ENCODE measurements at places on chromosomes 7 and 10. TPM values are rescaled to one million over a fixed set of nuclear protein-coding genes. Genes with fewer than 3 reads are reported as not detected.

GRCh38 chr10:83012866-83013265 lies 1126.4 kb upstream of the GHITM start:
- DNase-seq = no peak

DNA sequence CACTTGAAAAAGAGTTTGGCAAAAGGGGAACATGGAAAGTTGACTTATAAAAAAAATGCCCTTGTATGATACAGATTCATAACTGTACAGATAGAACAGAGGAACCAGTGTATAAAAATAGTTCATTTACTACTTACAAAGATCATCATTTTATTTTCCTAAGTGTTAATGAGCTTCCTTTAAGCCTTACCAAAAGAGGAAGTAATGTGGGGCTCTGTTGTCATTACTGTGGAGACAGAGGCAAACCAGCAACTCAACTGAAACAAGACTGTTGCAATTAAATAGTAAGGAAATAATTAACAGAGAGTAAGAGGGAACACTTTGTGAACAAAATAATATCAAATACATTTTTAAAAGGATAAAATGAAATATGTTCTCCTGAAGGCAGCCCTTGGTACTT lies 526.2 kb upstream of the ADARB2 start:
- DNase-seq = no peak

GRCh38 chr10:131871673-131872005 lies 29.2 kb upstream of the PPP2R2D start:
- DNase-seq = no peak

DNA sequence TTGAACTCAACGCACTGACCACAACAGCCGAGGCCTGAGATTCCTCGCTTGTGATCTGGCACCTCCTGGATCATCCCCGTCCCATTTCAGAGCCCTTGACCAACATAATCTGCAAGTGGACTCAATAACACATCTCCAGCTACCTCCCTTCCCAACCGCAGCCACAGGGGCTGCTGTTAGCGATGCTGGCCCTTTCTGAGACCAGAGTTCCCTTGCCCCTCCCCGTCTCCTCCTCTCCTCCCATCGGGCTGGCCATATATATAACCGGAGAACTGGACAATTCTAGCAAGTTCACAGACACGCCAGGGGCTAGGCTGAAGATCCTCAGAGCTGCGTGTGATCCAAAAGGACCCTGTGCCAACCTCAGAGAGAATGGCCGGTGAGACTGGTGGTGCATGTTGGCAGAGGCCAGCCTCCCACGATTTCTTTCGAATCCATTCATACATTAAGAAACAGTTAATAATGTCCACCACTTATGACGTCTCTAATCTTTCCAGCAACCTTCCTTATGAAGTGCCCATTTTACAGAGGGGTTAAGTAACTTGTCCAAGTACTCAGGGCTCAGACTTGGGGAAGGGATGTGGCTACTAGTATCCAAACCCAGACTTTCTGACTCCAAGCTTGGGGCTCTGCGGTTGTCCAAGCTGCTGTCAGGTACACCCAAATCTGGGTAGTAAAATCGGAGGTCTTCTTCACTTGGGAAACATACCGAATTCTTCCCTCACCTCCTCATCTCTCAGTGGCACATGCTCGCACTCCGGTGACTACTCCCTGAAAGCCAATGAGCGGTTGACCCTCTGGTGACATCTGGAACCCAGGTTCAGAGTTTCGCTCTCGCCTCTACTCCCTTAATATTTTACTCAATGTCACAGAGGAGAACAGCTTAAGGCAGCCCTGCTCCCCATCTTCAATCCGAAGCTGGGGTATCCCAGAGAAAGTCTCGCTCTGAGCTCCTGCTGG lies 11.2 kb upstream of the FEZF1 start:
- DNase-seq = no peak

DNA sequence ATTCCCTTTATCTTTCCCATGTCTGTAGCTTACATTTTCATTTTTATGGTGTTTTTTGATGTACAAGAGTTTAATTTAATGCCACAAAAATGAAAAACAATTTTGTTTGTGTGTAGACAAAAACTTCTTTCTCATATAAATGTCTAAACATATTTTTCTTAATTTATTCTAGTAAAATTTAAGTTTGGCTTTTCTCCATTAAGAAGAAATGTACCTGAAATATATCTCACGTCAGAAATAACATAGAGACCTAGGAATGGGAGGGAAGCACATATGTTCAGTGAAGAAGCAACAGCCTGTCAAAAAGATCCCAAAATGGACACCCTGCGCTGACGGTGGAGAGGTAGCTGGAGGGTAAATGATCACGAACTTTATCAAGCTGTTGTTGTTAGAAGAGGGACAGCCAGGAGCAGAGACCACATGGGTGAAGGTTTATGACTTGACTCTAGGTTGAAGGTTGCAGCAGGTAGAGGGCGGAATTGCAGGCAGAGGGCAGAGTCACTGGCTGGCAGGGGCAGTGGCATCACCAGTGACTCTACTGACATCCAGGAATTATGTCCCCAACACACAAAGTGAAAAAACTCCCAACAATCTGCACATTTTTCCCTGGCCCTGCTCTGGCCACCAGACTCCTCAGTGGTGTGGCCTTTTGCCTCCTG lies 225.9 kb upstream of the PRSS58 start:
- no peak for DNase-seq

- DNase-seq = no peak
Observed at GRCh38 chr7:100609958-100610357, 2.4 kb upstream of the MOSPD3 start.

DNA sequence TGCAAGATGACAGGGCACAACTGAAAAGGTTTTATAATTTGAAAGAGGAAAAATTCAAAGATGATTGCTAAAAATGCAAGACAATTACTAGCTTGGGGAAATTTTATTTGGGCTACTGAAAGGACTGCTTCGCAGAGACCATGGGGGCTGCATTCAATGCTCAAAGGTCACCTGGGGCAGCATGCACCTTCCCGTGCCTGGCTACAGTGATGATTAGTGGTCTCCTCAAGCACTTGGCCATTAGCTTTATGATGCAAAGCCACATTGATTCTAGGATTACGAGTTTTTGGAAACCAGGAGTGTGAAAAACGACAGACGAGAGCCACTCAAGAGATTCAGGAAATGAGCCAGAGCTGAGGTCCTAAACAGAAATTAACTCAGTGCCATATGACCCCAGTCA lies 764.6 kb downstream of the PHTF2 start:
- DNase-seq = no peak

DNA sequence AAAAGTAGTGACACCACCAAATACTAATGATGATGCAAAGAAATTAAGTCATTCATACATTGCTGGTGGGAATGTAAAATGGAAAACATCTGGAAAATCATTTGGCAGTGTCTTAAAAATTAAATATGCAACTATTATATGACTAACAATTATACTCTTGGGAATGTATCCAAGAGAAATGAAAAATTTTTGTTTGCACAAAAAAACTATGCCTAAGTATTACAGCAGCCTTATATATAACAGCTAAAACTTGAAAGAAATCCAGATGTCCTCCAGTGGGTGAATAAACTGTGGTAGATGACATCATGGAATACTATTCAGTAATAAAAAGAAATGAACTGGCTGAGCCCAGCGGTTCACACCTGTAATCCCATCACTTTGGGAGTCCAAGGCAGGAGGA lies 132.0 kb downstream of the NEBL start:
- DNase-seq = no peak

GRCh38 chr7:129238546-129238945 lies 13.7 kb downstream of the AHCYL2 start:
- no peak for DNase-seq

GRCh38 chr7:21192657-21193056 lies 235.2 kb upstream of the SP4 start:
- no peak for DNase-seq

DNA sequence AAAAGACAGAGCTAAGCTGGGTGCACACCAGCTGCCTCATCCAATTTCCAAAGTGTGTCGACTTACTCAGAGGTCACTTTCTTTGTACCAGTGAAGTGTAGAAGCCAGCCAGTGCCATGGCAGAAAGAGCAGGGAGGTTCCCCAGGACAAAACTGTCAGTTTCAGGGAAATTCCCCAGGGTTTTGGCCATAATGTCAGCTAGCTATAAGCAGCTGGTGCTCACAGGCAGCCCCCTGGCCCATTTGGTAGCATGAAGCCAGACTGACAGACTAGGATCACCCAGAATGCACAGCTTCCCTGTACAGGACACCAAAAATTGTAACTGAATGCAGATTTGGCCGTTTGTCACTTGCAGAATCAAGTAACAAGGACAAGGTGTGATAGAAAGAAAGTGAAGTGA lies 28.6 kb downstream of the MRPL32 start:
- DNase-seq = no peak

DNA sequence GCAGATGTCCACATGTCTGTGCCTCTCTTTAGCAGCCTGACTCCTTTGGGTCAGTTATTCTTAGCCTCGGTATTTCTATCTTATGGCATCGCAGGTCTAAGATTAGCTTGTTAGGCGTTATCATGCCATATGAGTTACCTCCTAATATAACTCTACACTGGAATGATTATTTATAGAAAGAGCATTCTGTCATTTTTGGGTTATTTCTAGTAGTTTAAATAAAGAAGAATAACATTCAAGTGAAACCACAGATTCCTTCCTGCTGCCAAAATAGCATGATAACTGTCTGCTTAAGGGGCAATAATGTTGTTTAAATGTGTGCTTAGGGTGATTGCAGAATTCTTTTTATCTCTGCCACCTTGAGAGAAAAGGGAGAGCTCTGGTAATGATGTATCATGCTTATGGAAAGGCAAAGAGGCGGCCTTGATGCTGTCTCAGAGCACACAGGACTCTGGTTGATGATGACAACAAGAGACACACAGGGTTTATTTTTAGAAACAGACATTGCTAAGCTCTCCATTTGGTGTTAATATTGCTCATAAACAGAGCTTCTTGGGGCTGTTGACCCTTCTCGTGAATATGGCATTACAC lies 10.4 kb downstream of the HDAC9 start:
- no peak for DNase-seq

The TMEM270 gene
- not detected for total RNA-seq

The CCSER2 gene
- total RNA-seq = 22.5 TPM

The SPDYE16 gene
- 1.1 TPM for total RNA-seq

The MBL2 gene
- not detected for total RNA-seq

The LMBR1 gene
- 41.1 TPM for total RNA-seq

The CPA1 gene
- total RNA-seq = 4.3 TPM

Measured in cardiac muscle cell (in vitro differentiated cells and primary cell).